Vagina (tissue), 2 donors: ENCODE measurements at places on chromosomes 16 and 17.

DNA sequence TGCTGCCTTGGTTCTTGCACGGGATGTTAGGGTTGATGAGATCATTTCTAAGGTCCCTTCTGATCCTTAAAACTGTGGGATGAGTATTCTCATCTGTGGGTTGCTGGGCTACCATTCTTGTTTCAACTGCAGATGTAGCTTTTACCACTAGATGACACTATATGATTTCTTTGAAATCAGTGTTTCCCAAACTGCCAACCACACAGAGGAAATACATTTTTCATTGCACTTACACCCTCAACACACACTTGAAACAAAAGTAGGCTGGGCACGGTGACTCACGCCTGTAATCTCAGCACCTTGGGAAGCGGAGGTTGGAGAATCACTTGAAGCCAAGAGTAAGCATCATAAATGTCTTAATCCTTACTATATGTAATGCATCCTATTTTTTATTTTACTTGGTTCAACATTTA, 15.3 kb downstream of the LCMT1 start:
- DNase-seq, result no peak

DNA sequence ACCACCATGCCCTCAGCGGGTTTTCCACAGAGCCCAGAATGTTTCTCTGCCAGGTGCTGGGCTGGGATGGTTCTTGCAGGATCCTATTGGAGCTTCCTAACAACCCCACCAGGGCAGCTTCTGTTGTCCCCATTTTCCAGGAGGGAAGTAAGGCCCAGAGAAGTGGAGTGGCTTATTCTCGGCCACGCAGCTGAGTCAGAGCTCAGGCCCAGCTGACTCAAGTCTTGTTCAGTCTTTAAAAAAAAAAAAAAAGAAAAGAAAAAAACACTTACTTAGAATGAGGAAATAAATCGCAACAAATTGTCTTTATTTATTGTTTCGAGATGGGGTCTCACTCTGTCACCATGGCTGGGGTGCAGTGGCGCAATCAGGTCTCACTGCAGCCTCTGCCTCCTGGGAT, 413.0 kb downstream of the CPPED1 start:
- DNase-seq, result no peak

GRCh38 chr17:64081802-64082799, 47.8 kb downstream of the ERN1 start:
- DNase-seq, result no peak

DNA sequence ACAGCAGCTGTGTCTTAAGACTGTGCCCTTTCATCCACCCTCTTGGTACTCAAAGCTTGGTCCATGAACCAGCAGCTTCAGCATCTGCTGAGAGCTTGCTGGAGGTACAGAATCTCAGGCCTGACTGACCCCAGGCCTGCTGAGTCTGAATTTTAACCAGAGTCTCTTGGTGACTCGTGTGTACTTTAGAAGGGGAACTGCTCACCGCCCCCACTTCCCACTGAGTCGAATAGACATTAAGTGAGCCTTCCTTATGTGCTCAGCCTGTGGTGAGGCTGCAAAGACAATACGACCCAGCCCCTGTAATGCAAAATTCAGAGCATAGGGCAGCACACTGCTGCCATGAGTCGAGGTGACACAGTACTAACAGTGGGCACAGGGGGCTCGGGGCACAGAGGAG, 662.8 kb downstream of the WWOX start:
- no peak for DNase-seq

DNA sequence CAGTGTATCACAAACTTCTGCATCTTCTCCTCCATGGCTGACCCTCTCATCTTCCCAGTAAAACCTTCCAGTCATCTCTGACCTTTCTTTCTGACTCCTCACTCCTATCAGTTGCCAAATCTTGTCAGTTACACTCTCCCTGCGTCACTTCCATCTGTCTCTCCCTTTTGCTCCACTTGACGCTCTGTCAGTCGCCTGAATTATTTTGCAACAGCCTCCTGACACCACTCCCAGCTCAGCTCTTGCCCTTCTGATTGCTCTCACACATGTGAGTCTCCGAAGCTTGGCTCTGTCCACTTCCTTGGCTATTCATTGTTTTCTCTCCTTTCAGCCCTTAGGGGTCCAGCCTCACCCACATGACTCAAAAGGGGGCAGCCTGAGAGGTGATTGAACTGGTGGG, 27.7 kb downstream of the DHRS7C start:
- DNase-seq, result no peak
